Caco-2 (cell line): ENCODE measurements at places on chromosomes 6 and 20. TPM values are rescaled to one million over a fixed set of nuclear protein-coding genes. Genes with fewer than 3 reads are reported as not detected.

GRCh38 chr6:74070091-74070490, 374.1 kb downstream of the CD109 start:
- no peak for DNase-seq

DNA sequence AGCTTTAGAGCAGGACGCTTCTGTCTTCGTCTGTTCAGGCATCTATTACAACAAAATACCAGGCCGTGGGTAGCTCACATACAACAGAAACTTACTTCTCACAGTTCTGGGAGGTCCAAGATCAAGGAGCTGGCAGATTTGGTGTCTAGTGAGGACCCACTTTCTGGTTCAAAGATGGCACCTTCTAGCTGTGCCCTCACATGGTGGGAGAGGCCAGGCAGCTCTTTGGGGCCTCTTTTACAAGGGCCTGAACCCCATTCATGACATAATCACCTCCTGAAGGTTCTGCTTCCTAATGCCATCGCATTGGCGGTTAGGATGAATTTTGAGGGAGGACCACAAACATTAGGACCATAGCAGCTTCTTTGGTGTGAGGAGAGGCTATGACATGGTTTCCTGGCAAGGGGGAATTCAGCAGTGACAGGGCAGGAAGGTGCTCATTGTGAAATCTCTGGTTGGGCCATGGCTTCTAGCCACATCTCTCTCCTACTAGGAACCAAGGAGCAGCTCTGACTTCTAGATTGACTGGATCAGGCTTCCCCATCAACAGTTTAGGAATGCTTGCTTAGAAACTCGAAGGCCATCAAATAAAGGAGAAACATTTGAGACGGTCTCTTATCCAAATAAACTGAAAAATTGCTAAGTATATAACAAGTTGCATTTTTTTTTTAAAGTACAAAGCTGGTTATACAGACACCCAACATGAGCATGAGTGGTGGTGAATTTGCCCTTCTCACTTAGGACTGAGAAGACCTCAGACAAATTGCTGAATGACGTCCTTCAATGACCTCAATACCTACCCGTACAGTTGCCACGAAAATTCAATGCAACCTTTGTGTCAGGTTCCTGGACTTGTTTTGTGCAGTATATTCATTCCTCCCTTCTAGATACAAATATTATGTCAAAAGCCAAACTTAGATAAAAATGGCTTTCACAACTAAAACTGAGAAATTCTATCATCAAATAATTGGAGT, 140.7 kb downstream of the ZDHHC14 start:
- DNase-seq: no peak

Gene CDH22
- 0.11 TPM in 1 of 2 replicates, not detected in the other for total RNA-seq

DNA sequence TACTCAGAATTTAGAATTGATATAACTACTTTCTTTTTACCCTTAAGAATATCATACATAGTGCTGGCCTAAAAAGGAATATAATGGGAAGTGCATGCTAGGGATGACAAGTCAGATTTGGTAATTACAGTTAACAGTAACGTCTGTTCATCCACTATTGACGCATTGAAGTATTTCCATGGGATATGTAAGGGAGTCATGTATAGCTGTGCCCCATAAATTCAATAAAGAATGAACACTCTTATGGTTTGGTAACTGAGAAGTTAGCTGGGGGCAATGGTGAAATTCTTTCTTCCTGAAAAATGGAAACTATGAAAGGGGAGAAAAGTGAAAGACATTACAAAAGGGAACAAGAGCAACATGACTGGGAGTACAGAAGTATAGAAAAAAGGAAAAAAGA, 2.6 kb upstream of the COL19A1 start:
- DNase-seq: no peak

DNA sequence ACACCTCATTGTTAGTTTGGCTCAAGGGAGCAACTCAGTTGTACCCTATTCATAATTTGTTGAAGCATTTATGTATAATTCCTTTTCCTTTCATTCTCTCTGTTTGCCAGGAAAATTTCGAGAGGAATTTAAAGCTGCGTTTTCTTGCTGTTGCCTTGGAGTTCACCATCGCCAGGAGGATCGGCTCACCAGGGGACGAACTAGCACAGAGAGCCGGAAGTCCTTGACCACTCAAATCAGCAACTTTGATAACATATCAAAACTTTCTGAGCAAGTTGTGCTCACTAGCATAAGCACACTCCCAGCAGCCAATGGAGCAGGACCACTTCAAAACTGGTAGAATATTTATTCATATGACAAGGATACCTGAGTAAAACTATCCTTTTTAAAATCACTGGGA, 45.2 kb upstream of the GFRAL start:
- DNase-seq: no peak

DNA sequence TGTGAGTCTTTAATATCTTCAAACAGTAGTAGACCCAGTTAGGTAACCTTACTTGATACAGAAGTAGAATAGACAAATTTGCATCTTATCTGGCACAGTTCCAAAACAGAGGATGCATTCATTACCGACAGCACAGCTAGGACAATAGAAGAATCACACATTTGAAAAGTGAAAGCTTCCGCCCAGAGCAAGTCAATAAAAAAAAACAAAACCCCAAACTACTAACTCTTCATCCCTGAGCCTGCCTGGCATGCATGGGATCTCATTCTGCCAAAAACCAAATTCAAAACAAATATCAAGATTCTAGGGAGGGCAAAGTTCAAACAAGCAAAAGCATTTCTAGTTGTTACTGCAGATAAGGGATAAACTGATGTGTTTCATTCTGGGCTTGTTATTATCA, 235.4 kb downstream of the BTBD9 start:
- DNase-seq: no peak

GRCh38 chr6:158413028-158413427, 100.8 kb downstream of the TULP4 start:
- no peak for DNase-seq

Gene AIF1
- 2.2 and 2.7 TPM in 2 replicates for total RNA-seq

GRCh38 chr6:16545382-16545781, 215.9 kb downstream of the ATXN1 start:
- no peak for DNase-seq

GRCh38 chr6:35626401-35626800, 62.3 kb downstream of the FKBP5 start:
- no peak for DNase-seq

Gene CAP2
- 8.5 and 8.9 TPM in 2 replicates for total RNA-seq

Gene TUBB2B
- 143 and 150 TPM in 2 replicates for total RNA-seq

DNA sequence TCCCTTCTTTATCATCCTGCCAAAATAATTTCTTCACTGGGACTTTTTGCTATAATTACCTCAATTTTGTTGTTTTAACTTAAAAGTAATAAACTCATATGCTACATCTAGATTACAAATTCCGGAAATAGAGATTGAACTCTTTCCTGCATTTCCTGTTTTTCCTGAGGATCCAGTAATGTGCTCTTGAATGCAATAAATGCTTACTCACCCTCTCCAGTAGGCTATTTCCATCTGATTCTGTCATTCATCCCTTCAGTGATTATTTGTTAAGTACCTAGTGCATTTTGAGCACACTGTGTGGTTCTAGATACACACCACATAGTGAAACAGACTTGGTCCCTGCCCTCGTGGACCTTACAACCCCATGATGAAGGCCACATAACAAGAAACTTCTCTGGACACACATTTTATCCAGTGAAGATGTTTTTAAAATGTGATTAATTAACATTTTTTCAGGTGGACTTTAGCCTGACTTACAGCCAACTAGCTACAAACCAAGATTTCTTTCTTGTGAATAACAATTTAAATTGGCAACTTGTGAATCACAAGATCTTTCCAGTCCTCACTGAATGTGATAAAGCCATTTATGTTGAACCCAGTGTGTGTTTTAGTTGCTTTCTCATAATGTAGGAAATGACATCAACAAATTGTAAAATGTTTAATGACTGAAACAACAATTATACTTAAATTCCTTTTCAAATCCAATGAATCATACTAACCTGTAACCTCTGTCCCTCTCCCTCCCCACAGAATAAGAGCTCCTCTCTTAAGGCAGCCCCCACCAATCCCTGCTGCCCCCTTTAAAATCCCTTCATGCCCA, 272.3 kb downstream of the KHDC1L start:
- DNase-seq: no peak

- no peak for DNase-seq
These were observed 34.4 kb upstream of the NHSL1 start for GRCh38 chr6:138533667-138534066.

Gene TMC2
- not detected in 2 replicates for total RNA-seq

- no peak for DNase-seq
These were observed 203.3 kb upstream of the TAB2 start for GRCh38 chr6:149114167-149114566.

Gene CEP162
- 6.8 and 7.3 TPM in 2 replicates for total RNA-seq

DNA sequence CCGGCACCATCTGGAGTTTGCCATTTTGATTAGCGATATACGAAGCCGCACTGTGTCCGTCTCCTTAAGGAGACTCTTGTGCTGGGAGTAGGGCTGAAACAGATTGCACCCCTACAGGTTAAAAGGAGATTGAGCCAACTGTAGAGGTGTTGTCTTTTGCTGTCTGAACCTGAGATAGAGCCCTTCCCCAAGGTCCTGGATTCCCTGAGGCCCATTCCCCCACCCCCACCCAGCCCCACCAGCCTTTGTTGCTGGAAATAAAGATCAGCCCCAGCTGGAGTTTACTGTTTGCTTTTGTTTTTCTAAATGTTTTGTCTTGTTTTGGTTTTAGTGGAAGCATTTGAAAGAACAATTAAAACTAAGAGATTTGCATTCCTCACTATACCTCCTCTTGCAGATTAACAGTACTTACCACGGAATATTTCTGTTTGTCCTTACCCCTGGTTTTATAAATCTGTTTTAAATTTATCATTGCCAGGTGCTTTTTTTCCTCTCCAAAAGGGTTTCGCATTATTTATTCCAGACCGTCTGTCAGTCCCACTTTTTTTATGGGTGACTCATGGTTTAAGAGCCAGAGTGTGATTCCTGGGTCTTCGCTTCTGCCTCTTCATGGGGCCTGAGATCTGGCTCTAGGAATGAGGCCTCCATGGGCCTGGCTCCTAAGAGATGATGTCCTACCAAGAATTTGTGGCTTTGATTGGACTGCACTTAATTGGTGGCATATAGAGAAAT, 169.2 kb downstream of the DTNBP1 start:
- no peak for DNase-seq

- DNase-seq: no peak
These were observed 66.4 kb upstream of the NEDD9 start for GRCh38 chr6:11298651-11299420.

Gene CLIC5
- 15.1 and 15.6 TPM in 2 replicates for total RNA-seq

GRCh38 chr6:94389218-94389617, 969.9 kb upstream of the EPHA7 start:
- no peak for DNase-seq

DNA sequence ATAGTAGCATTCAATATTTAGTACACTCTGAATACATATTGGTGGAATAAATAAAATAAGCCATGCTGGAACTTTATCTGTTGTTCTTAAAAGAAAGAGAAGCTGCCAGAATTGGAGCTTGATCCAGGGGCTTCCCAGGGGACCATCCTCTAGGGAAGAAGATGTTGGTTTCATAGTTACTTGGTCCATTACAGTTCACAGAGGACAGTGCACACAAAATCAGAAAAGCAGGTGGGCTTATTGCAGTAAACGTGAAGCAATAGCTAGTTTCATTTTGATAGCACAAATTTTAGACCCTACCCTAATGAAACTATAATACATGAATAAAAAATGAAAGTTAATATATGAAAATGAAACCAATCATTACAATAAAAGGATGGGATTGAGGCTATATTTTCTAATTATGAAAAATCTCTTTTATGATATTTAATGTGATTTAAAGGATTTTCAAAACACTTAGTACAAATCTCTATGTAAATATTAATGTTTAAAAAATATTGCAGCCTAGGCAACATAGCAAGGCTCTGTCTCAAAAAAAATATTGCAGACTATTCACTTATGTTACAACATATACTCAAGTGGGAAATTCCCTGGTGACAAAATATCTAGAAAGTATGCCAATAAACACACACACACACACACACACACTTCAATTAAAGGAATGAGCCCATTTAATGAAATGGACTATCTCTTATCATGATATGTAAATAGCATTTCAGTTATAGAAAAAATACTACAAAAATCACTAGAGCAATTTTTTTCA, 227.0 kb upstream of the MARCKS start:
- DNase-seq: no peak

Gene CD24
- 81.7 and 92.2 TPM in 2 replicates for total RNA-seq

GRCh38 chr6:20569000-20569610, 34.8 kb downstream of the CDKAL1 start:
- DNase-seq: no peak

DNA sequence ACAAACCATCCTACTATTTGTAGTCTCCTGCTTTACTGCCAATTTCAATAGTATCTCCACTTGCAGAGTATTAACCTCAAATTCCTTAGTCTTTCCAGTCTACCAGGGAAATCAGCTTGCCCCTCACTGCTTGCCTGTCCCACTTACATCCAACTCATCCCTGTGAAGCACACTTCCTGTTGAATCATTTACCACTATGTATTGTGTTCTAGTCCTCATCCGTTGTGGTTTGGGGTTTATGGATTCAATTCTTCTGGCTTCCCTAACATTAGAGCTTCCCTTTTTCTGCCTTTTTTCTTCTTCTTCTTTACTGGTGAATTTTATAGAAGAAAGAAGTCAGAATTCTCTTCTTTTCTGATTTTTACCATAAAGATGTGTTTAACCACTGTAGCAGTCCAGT, 5.1 kb upstream of the TXLNB start:
- no peak for DNase-seq

Gene RIMS4
- 7.8 and 9.0 TPM in 2 replicates for total RNA-seq

GRCh38 chr6:7324520-7324919, 11.5 kb upstream of the SSR1 start:
- DNase-seq: no peak

DNA sequence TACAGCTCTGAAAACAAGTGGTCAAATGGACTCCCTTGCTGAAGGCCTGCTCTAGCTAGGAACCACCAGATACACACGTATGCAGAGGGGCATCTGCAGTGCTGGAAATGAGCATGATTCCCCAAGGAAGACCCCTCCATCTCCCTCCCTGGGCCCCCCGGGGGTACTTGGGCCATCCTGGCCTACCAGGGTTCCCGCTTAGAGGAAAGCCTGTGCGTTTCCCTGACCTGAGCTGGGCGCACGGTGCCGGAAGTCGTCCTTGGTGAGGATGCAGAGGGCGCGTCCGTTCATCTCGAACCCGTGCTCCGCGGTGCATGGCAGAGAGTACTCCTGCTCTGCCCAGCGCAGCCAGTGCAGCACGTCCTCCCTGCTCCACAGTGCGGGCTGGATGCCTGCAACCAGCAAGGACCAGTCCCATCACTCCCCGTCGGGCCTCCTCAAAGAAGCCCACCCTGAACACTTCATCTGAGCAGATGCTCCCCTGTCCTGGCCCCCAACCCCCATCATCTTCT, 11.8 kb downstream of the ETV7 start:
- DNase-seq: no peak

Gene RIPOR3
- total RNA-seq: 0.18 and 0.67 TPM in 2 replicates

Gene GPR6
- not detected in 2 replicates for total RNA-seq

DNA sequence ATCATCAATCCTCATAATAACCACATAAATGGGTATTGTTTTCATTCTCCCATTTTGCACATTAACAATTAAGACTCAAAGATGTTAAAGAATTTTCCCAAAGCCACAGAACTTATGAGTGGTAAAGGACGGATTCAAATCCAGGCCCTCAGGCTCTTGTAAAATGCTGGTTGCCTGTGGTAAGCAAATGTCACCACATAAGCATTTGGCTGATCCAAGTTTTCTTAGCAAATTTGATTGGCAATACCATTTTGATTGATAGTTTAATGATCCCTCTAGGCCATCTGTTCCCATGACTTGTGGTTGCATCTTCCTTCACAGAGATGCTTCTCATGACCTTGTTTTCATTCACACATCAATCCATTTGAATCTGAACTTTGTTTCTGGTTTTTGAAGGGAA, 252.0 kb upstream of the RIN2 start:
- no peak for DNase-seq
